Activated naive CD4-positive, alpha-beta T cell (primary cell): ENCODE measurements at places on chromosomes 6 and 20.

- no peak for DNase-seq
These were observed 16.5 kb downstream of the COL20A1 start for GRCh38 chr20:63309261-63310071.

DNA sequence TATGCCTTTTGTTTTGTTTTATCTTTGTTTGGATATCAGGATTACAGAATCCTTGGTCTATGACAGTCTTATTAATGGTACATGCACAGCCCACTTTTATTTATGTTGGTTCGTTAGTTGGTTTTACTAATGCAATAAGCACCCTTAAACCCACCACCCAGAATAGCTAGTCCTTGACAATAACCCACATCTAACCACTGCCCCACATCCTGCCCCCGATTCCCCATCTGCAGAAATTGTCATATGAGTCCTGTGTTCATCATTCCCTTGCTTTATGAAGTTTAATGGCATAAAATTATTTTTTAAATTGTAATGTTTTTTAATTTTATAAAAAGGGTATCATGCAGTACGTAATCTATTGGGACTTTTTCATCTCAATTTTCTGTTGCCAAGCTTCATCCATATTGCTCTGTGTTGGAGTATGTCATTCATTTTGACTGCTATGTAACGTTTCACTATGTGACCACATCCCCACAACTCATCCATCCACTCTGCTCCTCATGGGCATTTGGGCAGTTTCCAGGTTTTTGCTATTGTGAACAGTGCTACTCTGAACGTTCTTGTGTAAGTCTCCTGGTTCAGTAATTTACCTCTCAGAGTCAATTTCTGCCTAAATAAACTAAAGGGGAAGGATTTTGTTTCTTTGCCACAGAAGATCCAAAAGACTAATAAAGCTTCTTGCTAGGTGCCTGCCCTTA, 150.4 kb downstream of the MRPL14 start:
- DNase-seq = no peak

- no peak for DNase-seq
These were observed 117.3 kb downstream of the MAP3K4 start for GRCh38 chr6:161108916-161109315.

DNA sequence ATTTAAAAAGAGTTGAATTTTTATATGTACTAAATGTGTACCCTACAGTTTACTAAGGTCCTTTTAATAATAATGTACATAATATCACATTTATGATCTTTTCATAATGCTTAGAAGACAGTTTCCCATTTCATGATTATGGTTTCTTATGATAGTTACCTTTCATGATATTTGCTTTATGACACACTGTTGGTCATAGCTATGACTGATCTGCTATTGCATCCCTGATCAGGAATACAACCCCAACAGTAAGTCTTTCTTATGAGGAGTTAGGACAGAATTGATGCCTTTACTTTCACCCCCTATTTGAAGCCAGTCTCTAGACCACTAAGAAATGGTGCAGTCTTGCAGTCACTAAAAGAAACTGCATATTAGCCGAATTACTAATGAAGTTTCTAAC, 31.0 kb downstream of the LCA5 start:
- no peak for DNase-seq

- no peak for DNase-seq
These were observed 963 bp upstream of the RMND1 start for GRCh38 chr6:151452750-151453427.

DNA sequence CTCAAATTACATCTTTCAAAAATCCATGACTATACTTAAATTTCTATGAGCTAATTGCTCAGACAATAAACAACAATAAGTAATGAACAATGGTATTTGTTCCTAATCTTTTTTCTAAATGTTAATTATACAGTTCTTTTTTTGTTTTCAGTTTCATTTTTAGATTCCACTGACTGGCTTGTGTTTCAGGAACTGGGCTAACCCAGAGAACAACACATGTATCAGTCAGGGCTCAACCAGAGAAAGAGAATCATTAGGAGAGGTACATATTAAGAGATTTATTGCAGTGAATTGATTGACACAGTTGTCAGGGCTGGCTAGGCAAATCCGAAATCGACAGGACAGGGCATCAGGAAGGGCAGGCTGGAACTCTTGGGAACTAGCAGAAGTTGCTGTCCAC, 182.8 kb downstream of the GRM1 start:
- no peak for DNase-seq

DNA sequence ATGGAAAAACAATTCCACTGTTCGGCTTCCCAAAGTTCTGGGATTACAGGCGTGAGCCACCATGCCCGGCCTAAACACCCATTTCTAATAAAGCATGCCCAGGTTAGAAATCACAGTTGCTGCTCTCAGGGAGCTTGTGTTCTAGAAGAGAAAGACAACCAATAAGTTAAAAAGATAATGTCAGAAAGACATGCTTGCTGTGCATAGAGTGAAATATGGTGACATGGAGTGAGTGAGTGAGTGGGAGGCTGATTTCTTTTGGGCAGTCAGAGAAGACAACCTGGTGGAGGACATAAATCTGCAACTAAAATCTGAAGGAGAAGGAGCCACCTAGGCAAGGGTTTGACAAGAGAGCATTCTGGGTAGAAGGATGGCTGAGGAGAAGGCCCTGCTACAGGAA, 222.6 kb downstream of the ARID1B start:
- no peak for DNase-seq

- no peak for DNase-seq
These were observed at the start of gene FUT9 for GRCh38 chr6:96015518-96016333. Gene FUT9, plus strand, starts transcription at chr6:96015974. Its CDS starts 187,182 bp downstream, at chr6:96203156.

DNA sequence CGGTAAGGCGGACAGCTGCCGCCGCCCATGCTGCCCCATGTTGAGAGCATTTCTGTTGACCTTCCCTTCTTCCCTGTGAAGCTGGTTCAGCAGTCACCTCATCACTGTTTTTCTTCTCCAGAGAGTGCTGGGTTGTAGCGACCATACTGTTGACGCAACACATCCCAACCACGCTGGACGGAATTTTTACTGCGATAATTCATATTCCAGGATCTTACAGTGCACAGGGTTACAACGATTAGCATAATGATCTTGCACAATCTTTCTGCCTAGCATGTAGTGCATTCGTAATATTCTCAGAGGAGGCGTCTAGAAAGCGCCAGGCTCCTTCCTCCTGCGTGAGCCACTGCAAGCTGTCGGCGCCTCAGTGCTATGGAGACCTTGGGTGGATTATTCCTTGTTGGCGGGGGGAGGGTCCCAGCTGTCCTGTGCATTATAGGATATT, 137.0 kb downstream of the MTHFD1L start:
- DNase-seq = no peak

- DNase-seq = peak; percentile 44
These were observed 709 bp downstream of the SCAND1 start for GRCh38 chr20:35953387-35954199.

- no peak for DNase-seq
These were observed 144.6 kb downstream of the MTHFD1L start for GRCh38 chr6:151010071-151010470.

DNA sequence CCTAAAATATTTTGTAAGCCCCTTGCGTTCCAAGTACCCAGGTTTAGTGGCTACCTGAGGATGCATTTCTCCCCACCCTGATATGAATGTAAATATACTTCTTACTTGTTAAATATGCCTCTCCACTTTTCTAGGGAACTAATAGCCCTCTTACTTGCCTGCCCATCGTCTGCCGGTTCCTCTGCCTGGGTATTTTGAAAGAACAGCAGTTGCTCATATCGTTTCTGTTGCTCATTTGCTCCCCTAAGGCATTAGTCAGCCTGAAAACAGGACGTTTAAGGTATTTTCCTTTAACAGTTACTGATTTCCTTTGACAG, 141.3 kb upstream of the CARMIL1 start:
- no peak for DNase-seq

DNA sequence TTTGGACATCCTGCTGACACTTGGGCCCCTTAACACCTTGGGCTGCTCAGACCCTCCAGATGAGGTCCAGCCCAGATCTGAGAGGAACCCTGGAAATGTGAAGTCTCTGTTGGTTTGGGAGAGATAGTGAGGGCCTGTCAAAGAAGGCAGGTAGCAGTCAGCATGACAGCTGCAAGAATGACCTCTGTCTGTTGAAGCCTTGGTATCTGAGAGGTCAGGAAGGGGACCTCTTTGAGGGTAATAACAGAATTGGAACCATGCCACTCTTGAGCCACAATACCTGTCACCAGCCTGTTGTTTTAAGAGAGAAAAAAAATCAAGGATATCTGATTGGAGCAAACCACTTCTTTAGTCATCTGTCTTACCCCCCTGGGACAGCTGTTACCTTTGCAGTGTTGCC, 4.2 kb downstream of the SYS1 start:
- no peak for DNase-seq

GRCh38 chr6:16267428-16268263, 29.3 kb downstream of the GMPR start:
- no peak for DNase-seq

GRCh38 chr20:62875419-62876361, 14.1 kb upstream of the TCFL5 start:
- DNase-seq = no peak

DNA sequence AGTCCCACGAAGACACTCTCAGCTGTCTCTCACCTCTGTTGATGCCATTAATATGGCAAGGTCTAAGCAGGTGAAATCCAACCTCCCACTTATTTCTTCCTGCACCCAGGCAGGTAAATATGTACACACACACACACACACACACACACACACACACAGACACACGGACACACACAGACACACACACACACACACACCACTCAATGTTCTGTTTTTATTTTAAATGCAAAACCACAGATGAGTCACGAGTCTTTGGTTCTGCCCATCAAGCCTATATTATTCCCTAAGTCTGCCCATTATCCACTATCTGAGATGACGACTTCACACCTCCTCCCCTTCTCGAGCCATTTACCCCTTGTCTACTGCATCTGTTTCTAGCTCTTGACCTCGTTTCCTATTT, 344.7 kb downstream of the CDH26 start:
- DNase-seq = no peak
